ENCODE measurements at places on chromosomes 13 and 19. TPM values are rescaled to one million over a fixed set of nuclear protein-coding genes. Genes with fewer than 3 reads are reported as not detected.

Gene FGF22
- not detected for total RNA-seq

Gene TBCB
- total RNA-seq: 80.6 TPM

Gene LYPD5
- 0.58 TPM for total RNA-seq

Gene MBD3L2
- not detected for total RNA-seq

Gene DCT
- total RNA-seq: 0.21 TPM

Gene C1QTNF9
- total RNA-seq: 1.3 TPM

Gene CILP2
- total RNA-seq: 0.32 TPM

Measured in urinary bladder (tissue), 4 donors.